ENCODE measurements at places on chromosomes 2 and 18.

DNA sequence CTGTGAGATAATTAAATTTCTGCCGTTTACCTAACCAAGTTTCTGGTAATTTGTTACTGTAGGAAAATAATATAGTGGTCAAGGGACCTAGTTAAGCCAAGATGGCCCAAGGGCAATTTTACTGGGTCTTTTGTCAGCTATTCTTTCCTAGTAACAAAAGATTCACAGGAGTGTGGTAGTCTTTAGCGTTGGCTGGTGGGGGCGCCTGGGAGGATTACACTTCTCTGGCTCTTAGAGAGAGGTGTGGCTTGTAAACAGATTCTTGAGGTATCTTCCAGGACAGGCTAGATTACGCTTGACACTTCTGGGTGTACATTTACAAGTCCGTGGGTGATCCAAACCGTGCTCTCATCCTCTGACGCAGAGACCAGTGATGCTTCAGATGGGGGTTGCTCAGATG, 3.3 kb upstream of the ACOXL start:
- DNase-seq: no peak

DNA sequence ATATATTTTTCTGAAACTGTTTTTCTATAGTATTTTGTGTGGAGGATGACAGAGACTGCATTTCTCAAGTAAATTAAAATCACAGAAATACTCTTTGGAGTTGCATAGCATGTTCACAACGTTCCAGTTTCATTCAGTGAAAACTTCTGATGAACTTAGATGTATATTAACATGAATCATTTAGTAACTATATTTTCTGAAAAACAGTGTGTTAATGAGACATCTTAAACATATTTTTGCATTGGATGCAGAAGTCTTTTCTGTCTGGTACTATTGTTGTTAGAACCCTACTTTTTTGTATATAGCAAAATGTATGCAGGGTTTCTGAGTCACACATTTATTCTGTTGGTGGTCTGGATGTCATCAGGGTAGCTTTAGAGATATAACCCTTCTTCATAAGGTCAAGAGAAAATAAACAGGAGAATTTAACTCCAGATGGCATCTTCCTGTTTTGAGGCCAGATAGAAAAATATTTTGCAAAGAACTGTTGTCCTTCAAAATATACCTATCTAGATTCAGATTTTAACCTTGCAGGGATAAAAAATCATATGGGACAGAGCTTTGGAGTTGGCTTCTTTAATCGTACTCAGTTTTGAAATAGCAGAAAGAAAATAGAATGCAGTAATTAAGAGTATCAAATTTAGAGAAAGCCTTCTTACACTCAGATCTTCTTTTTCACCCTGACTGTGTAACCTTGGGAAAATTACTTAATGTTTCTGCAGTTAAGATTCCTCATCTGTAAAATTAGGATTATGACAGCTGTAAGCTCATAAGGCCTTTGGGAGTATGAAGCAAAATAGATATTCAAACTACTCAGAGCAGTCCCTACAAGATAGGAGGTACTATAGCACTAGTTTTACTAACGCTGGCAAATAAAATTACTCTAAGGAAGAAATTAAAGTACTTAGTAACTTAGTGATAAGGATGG, 5.3 kb downstream of the COL3A1 start:
- DNase-seq: no peak

DNA sequence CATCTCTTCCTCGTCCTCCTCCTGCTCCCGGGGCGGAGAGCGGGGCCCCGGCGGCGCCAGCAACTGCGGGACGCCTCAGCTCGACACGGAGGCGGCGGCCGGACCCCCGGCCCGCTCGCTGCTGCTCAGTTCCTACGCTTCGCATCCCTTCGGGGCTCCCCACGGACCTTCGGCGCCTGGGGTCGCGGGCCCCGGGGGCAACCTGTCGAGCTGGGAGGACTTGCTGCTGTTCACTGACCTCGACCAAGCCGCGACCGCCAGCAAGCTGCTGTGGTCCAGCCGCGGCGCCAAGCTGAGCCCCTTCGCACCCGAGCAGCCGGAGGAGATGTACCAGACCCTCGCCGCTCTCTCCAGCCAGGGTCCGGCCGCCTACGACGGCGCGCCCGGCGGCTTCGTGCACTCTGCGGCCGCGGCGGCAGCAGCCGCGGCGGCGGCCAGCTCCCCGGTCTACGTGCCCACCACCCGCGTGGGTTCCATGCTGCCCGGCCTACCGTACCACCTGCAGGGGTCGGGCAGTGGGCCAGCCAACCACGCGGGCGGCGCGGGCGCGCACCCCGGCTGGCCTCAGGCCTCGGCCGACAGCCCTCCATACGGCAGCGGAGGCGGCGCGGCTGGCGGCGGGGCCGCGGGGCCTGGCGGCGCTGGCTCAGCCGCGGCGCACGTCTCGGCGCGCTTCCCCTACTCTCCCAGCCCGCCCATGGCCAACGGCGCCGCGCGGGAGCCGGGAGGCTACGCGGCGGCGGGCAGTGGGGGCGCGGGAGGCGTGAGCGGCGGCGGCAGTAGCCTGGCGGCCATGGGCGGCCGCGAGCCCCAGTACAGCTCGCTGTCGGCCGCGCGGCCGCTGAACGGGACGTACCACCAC, 2.1 kb downstream of the GATA6 start:
- no peak for DNase-seq

GRCh38 chr2:96528700-96529375, 7.7 kb upstream of the ARID5A start:
- DNase-seq: no peak

DNA sequence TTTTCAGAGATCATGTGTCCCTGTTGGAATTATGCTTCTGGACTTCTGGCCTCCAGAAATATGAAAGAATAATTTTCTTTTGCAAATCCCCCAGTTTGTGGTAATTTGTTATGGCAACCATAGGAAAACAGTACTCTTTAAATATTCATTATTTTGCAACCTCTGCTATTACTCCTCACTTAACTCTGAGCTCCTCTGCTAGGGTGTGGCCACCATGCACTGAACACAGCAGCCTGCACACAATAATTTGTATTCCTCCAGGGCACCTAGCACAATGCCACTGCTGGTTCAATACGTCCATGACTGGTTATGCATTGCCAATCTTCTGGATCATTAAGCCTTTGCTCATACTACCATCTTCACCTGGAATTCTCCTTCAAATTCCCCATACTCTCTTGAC, 232.0 kb downstream of the CNTNAP5 start:
- no peak for DNase-seq

GRCh38 chr18:56542476-56542875, 95.9 kb downstream of the TXNL1 start:
- no peak for DNase-seq

- DNase-seq: no peak
These were observed 353.2 kb downstream of the METTL4 start for GRCh38 chr18:2218101-2218500.

DNA sequence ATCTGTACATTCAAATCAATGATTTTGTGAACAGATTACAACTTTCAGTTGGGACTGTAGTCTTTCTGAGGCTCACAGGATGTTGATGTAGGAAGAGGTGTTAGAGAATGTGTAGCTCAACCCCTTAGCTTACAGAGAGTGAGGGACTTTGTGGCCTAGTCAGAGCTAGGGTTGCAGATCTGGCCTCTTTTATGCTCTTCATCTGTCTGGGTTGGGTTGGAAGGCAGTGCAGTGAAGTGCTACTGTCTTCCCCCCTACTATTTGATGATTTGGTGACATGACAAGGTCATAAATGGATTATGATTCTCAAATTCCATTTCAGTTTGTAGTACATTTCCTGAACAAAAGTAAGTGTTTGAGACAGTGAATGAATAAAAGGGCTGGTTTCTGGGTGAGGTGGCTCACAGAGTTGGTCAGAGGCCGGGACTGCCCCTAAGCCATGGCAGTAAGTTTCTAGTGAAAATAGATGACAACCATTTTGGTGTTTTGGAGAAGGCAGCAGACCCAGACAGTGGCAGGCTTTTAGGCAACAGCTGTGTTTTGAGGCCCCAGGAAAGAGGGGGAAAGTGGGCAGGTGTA, 21.6 kb downstream of the MAP4K4 start:
- DNase-seq: no peak

DNA sequence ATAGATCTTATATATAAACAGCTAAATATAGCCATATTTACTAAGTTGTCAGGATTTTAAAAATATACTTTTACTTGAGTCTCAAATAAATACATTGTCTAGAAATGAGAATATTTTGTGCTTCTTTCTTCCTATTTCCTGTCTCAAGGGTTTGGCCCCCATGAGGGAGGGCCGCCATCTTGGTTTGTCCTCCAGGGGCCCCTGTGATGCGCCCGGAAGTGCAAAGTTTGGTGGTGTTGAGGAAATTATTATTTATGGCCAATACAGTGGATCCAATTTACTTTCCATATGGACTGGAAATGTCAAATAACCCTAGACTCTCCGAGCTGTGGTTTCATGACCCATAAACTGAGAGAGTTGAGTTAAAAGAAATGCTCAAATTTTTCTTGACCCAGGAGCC, 104.7 kb upstream of the OTOS start:
- DNase-seq: no peak

- DNase-seq: no peak
These were observed 29.2 kb upstream of the ATP6V1B1 start for GRCh38 chr2:70906439-70907005.

DNA sequence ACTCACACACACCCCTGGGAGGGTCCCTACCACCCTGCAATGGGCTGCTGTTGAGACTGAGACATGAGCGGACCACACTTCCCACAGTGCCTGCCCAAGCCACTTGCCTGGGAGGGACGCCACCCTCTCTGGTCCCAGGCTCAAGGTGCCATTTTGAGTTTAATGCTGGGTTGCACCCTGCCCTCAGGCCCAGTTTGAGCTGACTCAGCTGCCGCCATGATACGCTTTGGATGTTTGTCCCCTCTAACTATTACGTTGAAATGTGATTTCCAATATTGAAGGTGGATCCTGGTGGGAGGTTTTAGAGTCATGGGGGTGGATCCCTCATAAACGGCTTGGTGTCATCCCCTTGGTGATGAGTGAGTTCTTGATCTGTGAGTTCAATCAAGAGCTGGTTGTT, 76.4 kb upstream of the DYNC1I2 start:
- DNase-seq: no peak

GRCh38 chr18:34280653-34281052, 55.9 kb upstream of the NOL4 start:
- no peak for DNase-seq

- no peak for DNase-seq
These were observed 27.6 kb downstream of the ANKAR start for GRCh38 chr2:189702071-189702470.

- DNase-seq: no peak
These were observed 43.0 kb downstream of the INO80C start for GRCh38 chr18:35454803-35455202.

- DNase-seq: no peak
These were observed 162.5 kb downstream of the GRB14 start for GRCh38 chr2:164458792-164459191.

DNA sequence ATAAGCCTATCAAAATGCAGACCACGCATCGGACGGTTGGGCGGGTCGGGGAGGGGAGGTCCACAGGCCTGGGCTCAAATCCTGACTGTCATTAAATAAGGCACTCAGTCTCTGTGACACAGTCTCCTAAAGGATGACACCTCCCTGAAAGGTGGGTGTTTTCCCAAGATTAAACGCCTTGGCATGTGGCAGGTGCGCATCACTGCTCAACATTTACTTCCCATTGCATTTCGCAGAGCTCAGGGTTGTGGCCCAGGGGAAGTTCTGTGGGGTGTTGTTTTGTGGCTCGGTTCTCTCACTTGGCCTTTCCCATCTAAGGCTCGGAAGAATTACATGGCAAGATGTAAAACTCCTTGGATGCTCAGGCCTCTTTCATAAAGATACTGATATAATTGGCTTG, 107.4 kb downstream of the NCK2 start:
- DNase-seq: no peak

DNA sequence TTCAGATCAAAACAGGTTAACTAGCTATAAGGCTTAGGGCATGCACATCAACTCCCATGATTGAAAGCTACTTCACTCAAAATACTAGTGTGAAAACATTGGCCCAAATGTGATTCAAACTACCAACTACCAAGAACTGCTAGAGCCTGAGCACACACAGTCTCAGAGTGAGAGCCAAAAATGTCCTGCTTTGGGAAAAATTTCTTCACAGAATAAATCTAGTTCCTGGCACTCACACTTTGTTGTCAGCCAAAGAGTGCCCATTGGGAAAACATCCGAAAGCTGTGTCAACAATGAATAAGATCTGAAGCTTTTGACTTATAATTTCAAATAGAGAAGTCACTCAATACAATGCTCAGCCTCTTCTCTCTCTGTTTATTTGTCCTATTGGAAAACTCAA, 182.7 kb downstream of the LRATD1 start:
- DNase-seq: no peak

- DNase-seq: no peak
These were observed 223.1 kb downstream of the PHLPP1 start for GRCh38 chr18:62938487-62938886.

DNA sequence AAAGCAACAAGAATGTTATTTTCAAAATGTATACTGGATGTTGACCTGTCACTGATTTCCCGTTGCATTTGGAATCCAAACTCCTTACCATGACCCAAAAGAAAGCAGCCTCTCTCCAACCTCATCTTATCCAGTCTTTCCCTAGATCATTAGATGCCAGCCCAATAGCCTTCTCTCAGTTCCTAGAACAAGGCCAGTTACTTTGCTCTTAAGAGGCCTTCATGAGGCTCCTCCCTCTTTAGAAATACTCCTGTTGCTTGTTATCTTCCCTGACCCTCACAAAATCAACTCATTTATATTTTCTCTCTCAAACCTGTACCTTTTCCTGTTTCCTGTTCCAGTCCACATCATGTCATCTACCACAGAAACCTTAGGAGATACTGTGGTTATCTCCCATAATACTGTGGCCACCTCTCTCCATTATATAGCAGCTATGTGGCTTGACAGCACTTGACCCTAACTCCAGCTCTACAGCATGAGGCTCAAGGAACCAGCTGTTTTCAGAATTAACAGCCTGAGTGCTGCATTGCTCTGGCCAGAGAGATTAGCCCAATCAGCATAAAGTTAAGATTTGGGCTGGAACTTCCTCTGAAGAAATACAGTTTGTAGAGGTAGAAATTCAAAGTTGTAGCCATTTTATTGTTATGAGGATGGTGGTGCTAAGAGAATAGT, 22.8 kb downstream of the SRBD1 start:
- no peak for DNase-seq

DNA sequence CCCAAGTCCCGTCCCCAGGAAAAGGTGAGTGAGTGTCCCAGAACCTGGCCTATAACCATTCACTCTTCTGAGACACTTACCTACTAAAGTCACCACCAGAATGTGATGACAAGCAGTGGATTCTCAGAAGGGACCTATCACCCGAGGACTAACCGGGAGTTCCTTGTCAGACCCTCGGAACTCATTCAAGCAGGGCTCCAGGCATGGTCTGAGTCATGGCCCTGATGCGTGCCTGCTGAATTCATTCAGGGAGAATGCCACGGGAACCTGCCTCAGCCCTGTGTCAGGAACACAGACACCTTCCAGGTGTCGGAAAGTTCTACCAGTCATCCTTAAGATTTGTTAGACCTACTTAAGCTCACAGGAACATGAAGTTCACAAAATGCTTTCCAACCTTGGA, 29.8 kb downstream of the ALPK2 start:
- no peak for DNase-seq

DNA sequence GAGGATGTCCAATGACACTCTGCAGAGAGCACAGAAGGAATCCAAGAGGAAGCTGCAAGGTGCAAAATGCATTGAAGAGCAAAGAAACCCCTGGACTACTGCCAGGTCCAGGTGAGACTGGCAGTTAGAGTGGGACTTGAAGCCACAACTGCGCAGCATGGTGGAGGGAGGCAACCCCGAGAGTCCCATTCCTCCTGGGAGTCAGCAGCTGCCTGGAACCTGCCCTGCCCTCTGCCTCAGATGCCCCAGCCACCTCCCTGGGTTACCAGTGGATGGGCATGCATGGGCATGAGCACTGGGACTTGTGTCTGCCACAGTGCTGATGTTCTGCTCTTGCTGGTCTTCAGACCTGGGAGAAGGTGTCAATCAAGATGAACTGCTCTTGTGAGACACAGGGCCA, 43.2 kb downstream of the ANKMY1 start:
- DNase-seq: no peak
